ENCODE measurements at places on chromosomes 4 and X.

DNA sequence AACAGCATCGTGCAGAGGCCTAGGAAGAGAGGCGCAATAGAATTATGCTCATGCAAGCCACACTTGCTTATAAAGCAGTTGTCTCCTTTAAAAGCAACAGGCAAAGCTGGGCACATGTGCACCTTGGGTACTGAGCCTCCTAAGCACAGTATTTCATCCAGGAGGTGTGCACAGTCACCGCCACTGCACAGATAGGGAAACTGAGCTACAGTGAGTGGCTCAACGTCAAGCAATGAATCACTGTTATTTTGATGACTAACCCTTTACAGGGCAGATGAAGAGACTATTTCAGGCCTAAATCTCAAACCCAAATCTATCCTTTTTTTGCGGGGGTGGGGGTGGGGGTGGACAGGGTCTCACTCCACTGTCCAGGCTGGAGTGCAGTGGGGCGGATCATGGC lies 42.3 kb downstream of the BCOR start:
- no peak for DNase-seq

GRCh38 chrX:27438937-27439336 lies 24.2 kb downstream of the PPP4R3C start:
- DNase-seq, result no peak

DNA sequence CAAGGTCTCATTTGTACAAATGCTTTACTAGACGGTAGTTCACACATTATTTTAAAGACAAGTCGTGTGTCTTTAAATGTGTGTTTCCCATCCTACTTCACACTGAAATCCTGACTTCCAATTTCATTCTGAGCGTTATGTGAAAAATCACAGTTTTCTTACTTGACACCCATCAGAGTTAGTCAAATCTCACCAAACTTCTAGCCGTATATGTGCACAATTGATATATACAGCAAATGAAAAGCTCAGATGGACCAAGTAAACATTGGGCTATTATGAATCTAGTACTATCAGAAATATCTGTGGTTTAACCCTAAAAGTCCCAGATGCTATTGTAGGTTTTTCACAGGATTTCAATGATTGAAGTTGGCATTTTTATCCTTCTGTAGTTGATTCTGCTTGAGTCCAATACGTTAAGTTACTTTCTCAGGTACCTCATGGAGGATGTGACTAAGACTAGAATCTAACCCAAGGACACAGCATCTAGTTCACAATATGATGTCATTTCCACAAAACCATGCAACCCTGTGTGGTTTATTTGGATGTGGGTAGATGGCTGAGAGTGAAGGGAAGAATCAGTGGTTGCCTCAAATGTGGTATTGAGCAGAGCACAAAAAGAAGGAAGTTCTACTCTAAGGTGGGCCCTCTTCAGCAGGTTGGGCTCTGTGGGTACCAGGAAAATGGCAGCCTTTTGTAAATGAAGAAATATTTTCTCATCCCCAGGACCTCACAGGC lies 22.1 kb upstream of the TRIM60 start:
- no peak for DNase-seq

GRCh38 chrX:53048169-53049126 lies at the start of gene GPR173:
TSS of gene GPR173 (plus strand) at chrX:53048789. CDS start at chrX:53076622, 27,833 bp downstream.
- DNase-seq, result no peak

- no peak for DNase-seq
These were observed 1571.9 kb downstream of the ADGRL3 start for GRCh38 chr4:62771983-62772557.

GRCh38 chrX:129842510-129843208 lies 1.0 kb downstream of the ZDHHC9 start:
- DNase-seq, result no peak

- no peak for DNase-seq
These were observed at the start of gene MSL3 for GRCh38 chrX:11757719-11758399. TSS of gene MSL3 (plus strand) at chrX:11758237. CDS start at chrX:11758264, 27 bp downstream.

- DNase-seq, result no peak
These were observed 181.1 kb upstream of the PRPS2 start for GRCh38 chrX:12610079-12610478.

GRCh38 chrX:116749943-116750342 lies 287.2 kb upstream of the CT83 start:
- no peak for DNase-seq

DNA sequence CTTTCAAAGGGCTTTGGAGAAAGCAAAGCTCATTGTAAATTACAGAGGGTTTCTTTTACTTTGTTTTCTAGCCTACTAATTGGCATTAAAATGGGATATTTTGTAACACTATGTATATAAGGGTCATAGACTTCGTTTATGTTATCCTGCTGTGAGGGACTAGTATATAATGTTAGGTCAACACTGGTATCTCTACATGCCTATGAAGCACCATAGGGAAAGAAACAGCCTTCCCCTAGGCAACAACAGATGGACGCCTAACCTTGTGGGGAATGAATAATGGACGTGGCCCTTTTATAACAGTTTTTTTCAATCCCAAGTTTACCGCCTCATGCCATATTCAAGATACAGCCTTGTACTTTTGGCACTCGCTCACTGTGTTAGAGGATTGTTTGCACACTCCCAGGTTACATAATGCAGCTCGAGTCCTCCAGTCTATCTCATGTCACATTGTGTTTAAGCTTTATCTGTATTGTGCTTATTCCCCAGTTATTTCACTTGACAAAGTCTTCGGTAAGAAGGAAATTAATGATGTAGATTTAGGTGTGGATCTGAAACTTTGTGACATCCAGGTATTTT lies 711.0 kb downstream of the RPA4 start:
- no peak for DNase-seq

- DNase-seq, result no peak
These were observed 171.4 kb upstream of the ANXA3 start for GRCh38 chr4:78379991-78380729.

DNA sequence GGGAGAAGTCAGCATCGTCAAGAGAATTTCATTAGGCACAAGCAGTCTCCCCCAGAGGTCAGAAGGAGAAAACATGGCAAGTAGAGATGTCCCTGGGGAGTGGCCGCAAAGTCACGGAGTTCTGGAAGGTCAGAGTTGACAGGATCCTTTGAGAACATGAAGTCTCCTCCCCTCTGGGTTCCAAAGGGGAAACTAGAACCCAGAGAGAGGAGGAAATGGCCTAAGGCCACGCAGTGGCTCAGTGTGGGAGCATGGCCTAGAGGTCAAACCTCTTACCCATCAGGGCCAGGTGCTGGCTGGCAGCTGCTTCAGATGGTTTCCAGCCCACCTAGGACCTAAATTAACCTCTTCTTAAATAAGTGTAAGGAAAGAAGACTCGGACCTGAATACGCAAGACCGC lies 884 bp downstream of the IDH3G start:
- DNase-seq, result no peak

GRCh38 chrX:56793112-56793430 lies 64.0 kb downstream of the NBDY start:
- no peak for DNase-seq

GRCh38 chr4:39608451-39608850 lies 30.2 kb downstream of the SMIM14 start:
- no peak for DNase-seq

DNA sequence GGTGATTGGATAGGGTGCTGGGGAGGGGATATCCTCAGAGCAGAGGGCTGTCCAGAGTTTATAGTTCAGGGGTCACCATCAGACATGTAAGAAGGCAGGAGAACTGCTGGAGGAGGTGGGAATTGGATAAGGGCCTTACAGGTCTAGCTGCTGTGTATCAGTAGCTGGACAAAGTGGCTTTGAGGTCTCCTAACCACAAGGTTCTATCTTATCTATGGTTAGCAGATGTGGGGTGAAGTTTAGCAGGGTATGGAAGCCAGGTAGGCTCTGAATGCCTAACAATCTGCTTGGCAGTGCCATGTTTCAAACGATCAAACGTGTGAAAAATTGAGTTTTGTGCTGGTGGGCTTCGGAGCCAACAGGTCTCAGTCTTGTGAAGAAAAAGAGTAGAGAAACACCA lies 32.1 kb upstream of the MAGEA8 start:
- no peak for DNase-seq

DNA sequence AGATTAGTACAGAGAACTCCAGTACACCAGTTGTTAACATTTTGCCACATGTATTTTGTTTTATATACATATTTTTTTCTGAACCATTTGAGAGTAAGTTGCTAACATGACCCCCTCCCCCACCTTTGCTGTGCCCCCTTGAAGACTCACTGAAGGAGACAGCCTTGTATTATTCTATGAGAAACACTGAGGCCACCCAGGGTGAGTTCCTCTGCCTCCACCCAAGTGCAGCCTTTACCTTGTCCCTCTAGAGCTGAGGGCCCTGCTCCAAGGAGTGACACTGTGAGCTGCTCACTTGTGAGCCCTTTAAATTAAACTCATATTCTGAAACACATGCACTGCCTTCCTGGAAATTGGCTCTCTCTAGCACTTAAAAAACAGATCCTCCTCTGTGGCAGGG lies 21.1 kb downstream of the KIT start:
- no peak for DNase-seq

- no peak for DNase-seq
These were observed 117.5 kb downstream of the DCTD start for GRCh38 chr4:182799515-182800215.

DNA sequence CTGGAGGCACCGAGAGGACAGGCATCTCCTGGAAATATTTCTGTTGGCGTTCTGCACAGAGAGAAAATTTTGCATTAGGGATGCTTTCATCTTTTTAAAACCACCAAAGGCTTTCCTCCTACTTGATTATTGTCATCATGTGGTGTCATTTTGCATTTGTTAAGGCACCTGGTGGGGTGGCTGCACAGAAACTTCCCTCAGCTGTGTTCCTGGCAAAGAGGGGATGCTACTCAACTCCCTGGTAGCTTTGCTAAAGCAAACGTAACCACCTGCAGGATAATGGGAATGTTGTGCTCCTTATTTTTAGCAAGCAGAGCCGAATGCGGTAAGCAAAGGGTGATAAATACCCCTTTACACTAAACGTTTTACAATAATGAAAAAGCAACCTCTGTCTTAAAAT lies 229.8 kb downstream of the STIM2 start:
- no peak for DNase-seq

DNA sequence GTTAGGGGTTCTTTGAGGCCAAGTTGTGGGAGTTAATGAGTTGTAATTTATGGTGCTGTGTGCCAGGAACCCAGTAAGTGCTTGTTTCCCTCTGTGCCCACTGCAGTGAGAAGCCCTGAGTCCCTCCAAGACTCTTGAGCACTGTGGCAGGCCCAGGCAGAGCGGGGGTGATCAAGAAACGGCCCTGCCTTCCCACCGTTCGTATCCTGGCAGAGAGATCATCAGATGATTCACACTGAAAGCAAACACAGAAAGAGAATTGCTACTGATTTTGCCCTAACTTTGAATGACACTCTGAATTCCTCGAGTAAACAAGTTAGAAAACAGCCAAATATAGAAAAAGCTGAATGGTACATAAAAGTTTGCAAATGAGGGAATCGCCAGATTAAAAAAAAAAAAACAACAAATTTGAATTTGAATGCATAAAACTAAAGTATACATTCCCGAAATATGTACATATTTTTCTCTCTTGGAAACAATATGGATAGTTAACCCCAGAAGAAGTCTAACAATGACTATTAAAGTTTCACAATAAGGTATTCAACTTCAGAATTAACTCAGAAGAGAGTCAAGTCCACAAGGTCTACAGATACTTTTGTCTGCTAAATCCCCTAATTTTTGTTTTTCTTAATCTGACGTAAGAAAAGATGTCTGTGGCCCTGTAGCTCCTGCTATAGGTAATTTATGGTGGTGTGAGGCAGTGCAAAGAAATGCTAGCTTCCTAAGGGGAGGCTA lies 71.8 kb downstream of the AFAP1 start:
- DNase-seq, result no peak

GRCh38 chr4:119139822-119140252 lies 4.2 kb downstream of the MYOZ2 start:
- DNase-seq, result no peak

- no peak for DNase-seq
These were observed 120.4 kb upstream of the DUSP21 start for GRCh38 chrX:44723426-44723825.

- DNase-seq, result no peak
These were observed 247.5 kb downstream of the CRLF2 start for GRCh38 chrX:964831-965416.

DNA sequence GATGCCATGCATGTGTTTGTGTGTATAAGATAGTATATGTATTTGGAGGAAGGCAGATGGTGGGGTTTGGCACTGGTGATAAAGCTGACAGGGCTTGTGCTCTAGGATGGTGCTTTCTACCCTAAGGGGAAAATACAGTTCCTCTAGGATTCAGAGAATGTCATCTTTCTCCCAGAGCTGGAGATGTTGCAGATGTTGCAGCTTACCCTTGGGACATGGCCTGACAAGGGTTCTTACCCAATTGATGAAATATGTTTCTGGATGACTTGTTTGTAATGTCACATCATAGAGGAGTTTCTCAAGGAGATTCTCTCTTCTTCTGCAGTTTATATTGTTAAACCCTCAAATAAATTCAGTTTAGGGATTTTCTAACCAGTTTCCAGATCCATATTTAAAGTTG lies 52.5 kb upstream of the PITX2 start:
- no peak for DNase-seq

DNA sequence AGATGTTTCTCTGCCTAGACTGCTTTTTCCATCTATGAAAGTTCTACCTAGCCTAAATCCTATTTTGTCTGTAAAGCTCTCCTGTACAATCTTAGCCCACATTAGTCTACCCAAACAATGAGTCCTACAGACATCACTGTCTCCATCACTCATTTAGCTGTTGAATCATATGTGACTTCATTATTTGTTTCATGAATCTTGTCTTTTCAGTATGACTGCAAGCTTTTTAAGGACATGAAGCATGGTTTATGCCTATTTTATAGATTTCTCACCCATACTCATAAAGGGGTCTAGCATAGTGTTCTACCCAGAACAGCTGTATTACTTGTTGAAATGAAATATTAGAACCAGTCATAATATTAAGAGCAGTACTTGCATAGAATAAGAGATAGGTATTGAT lies 13.0 kb downstream of the AMMECR1 start:
- DNase-seq, result no peak

- DNase-seq, result no peak
These were observed 80.1 kb upstream of the STIM2 start for GRCh38 chr4:26780539-26780938.

- no peak for DNase-seq
These were observed 427.3 kb upstream of the FTHL17 start for GRCh38 chrX:31499109-31499508.

- no peak for DNase-seq
These were observed 6.8 kb downstream of the ASB5 start for GRCh38 chr4:176262243-176262642.

- DNase-seq, result no peak
These were observed 154.9 kb upstream of the CXXC4 start for GRCh38 chr4:104649631-104650030.

DNA sequence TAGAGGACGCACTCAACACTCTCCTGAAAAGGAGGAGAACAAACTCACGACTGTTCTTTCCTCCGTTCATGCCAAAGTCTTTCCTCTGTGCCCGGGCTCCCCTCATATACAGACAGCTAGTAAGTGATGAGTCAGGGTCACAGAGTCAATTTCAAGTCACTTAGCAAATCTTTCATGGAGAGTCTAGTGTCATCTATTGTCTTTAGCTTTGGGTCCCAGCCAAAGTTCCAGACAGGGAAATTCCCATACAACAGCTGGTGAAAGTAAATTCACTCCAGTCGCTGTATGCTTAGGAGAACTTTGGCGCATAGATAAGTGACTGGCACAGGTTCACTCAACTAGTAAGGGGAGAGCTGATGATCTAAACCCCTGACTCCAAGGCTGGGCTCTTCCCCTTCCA lies 226.5 kb downstream of the MID1 start:
- no peak for DNase-seq

GRCh38 chr4:87978681-87979080 lies 3.2 kb downstream of the SPP1 start:
- DNase-seq, result no peak
